ENCODE measurements at places on chromosomes 3 and 15.
A peak's percentile ranks its signal among the peaks of the same experiment; 100 is the strongest.

- no peak for DNase-seq
Observed at GRCh38 chr15:77542491-77543001, 90.2 kb downstream of the LINGO1 start.

- no peak for DNase-seq
Observed at GRCh38 chr3:46861605-46862368, 1.5 kb downstream of the MYL3 start.

DNA sequence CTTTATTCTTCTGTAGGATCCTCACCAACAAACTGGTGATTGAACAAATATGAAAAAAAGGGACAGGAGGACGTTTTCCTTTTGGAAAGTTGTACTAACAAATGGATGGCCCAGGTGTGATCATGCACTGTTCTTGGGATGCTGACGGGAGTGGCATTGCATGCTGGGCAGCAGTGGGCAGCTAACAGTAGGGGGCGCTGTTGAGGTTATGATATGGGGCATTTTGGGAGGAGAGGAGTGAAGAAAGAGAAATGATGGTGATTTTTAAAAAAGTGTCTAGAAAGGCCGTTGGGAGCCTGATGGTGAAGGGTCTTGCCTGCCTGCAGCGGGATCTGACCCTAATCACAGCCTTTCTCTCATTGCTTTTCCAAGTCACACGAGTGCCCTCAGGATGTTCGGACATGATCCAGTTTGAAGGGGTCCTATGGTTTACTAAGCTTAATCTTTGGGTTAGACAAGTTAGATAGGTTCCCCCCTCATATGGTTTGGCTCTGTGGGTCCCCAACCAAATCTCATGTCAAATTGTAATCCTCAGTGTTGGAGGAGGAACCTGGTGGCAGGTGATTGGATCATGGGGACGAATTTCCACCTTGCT is 46.2 kb upstream of the PRTG start:
- peak; percentile 13 for DNase-seq

- no peak for DNase-seq
Observed at GRCh38 chr3:30044515-30044914, 561.9 kb upstream of the TGFBR2 start.

- no peak for DNase-seq
Observed at GRCh38 chr3:11807686-11808085, 39.0 kb downstream of the TAMM41 start.

DNA sequence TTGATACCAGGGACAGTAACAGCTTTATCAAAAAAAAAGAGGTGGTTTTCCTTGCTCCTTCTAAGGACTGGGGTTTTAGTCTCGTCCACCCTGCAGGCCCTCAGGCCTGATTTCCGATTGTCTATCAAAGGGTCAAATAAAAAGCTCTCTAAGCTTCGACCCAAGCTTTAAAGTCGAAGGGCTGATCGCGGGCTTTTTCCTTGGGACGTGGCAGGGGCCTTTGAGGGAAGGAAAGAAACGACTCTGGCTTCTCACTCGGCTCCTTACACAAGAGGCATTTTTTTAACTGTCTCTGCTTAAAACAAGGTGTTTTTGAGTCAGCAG is 354 bp upstream of the KLHL24 start:
- no peak for DNase-seq

GRCh38 chr3:39275963-39276593 is 3.8 kb downstream of the CX3CR1 start:
- DNase-seq, result no peak

- DNase-seq, result no peak
Observed at GRCh38 chr3:171711461-171712170, 98.7 kb downstream of the PLD1 start.

GRCh38 chr15:35450492-35450891 is 95.5 kb downstream of the DPH6 start:
- peak; percentile 3 for DNase-seq

DNA sequence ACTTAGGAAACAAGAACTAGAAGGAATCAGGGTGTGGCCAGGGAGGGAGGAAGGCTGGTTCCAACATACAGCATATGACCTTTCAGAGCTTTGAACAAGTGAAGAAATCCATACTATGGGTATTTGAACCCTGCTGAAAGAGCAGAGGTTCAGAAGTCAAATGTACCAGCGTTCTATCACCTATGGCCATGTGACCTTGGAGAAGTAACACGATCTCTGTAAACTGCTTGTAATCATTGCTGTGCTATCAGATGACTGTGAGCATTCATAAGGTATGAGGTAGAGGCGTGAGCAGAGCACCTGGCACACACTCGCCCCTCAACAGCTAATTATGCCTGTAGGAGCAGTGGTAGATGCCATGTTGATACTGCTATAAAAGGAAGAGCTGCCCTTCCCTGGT is 55.2 kb downstream of the KLHL6 start:
- no peak for DNase-seq

DNA sequence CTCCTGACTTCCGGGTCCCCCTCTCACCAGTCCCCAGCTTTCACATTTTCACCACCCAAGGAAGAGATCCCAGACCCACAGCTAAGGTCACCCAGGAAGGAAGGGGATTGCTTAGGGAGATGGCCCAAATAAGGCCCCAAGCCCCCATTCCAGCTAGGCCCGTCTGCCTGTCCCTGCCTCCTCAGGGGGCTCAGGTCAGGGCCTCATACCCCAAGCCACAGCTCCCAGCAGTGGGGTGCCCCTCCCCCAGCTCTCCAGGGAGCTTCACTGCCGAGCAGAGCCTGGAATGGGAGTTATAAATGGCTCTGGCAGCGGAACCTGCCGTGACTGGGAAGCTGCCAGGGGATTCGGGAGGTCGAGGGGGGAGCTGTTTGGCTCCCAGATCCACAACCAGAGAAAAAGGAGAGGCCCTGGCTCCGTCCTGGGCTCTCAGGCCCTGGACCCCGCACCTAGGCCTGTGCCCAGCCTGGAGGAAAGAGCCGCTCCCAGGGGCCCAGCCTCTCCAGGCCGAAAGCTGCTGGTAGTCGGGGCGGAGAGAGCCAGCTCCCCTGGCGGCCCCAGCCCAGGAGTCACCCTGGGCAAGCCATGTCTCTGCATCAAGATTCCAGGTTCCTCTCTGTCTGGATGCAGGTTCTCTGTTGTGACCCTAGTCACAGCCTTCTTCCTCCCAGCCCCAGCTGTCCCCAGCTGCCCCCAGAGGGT is 550 bp downstream of the CCDC9B start:
- no peak for DNase-seq

DNA sequence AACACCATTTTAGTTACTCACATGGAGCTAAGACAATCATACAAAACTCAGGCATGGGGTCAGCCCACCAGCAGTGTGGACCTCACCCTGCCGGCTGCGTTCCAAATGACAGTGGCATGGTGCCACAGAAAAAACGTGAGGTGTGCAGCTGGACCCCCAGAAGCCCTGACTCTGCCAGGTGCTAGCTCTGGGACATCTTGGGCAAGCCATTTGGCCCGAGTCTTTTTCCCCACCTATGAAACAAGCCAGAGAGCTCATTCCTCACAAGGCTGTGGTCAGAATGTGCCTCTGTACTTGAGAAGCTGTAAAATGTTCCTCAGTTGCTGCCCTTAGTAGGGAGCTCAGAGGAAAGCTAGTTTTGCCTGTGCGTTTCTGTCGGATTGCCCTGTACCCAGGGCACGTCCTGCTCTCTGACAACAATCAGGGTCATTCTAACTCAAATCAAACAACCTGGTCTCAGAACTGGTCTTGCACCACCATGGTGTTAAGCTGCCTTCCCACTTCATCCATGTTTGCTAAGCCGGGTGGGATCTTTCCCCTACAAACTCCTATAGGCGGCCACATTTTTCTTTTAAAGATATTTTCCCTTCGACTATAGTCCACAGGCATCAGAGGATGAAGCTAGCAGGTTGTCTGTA is 44.9 kb downstream of the LIPC start:
- no peak for DNase-seq

DNA sequence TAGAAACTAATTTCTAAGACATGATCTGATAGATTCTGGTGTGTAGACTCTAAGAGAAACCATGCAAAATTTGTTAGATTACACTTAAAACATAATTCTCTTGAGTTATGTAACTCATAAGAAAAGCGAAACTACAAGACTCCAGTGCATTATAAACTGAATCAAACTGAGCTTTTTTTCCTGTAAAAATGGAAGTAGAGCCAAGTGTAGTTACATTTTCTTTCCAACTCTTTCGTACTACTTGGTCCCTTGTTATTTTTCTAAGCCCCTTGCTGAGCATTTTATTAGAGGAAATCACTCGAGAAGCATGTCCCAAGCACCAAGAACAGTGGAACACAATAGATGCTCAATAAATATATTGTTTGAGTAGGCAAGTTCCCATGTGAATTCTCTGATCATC is 130.2 kb downstream of the GADL1 start:
- no peak for DNase-seq

DNA sequence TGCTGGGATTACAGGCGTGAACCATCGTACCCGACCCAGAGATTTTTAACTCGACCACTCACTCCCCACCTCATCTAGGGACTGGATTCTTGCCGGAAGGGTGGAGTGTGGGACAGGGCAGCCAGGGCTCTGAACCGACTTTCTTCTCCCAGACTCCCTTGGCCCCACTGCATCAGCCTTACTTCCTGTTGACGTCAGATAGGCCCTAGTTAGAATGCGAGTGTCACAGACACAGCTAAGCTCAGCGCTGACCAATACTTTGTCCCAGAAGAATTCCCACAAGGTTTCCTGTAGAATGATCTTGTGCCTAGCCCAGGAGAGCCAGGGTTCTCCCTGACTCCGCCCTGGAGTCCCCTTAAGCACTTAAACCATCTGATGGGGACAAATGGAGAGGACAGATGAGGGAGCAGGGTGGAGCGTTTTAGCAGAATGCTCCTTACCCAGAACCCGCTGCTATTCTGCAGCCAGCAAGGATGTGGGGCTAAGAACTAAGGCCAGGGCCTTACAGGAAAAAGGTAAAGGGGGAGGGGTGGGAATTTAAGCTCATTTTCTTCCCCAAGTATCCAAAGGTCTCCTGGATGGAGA is 5.8 kb upstream of the TUSC2 start:
- DNase-seq, result no peak

GRCh38 chr3:10280571-10280970 is 12.2 kb downstream of the GHRL start:
- no peak for DNase-seq

DNA sequence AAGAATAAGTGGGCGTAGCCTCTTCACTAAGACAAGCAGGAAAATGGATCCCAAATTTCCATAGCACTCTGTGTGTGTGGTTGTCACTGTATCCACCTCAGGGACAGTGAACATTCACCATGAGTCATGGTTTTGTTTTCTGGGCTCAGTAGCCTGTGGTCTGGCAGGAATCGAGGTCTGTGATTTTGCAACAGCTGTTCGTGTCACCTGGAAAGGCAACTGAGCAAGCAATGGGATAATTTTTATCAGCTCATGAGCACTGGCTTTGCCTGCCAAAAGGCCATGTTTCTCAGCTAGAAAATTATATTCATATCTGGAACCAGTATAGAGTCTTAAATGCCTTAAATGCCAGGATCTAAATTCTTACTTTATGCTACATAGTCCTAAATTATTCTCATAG is 60.9 kb downstream of the STRIT1 start:
- no peak for DNase-seq

GRCh38 chr3:48436477-48436787 is 3.5 kb downstream of the CCDC51 start:
- DNase-seq, result no peak

- peak; percentile 5 for DNase-seq
Observed at GRCh38 chr3:170699158-170700053, 113.5 kb upstream of the SLC7A14 start.

DNA sequence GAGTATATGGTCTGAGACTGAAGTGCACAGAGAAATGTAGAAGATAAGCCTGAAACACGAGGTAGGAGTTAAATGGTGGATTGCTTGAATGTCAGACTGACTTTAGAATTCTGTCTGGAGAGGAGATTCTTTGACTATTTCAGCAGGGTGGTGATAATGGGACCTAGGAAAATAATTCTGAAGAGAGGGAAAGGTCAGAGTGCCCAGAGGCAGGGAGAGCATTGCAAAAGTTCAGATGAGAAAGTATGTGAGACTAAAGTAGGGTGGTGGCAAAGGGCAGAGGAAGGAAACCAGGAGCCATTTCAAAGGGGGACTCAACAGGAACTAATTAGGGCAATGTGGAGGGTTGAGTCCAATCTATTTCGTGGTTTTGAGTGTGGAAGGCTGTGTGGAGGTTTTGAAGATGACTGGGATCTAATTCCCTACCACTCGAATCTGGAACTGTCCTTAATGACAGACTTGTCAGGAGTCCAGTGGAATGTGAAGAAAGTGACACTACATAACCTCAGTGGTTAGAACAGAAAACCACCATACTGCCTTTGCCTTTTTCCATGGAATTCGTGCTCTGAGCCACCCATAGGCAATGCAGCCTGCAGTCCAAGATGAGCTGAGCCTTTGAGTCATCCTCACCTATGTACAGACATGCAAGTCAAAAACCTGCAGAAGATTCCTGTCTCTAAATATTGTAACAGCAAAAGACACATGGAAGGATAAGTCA is 16.1 kb downstream of the CPOX start:
- no peak for DNase-seq

- DNase-seq, result no peak
Observed at GRCh38 chr3:49327485-49327884, 12.4 kb downstream of the USP4 start.

DNA sequence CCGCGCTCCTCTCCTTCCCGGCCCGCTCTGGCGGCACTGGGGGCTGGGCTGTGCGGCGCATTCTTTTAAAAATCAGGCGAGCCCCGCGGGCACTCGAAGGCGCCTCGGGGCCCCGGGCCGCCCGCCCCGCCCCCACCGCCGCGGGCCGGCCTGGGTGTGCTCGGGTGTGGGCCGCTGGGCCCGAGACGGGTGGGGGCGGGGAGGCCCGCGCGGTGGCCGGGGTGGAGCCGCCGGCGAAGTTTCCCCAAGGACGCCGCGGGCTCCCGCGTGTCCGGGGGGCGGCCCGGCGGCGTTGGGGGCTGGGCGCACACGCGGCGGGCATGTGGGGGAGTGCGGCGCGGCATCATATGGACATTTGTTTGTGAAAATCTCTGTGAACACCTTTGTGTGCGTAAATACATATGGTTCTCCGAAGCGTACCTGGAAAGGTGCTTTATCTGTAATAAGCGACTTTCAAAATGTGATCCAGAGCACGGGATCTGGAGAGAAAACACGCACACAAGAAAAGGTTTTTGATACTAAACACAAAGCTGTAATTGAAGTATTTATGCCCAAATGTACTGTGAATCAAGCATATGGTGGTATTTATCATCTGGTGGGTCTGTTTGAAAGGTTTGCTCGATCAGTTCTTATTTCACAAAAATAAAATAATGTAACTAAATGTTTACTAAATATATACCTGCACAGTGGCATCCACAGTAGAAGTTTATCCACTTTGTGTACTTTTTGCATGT is 612 bp upstream of the TBL1XR1 start:
- peak; percentile 56 for DNase-seq

- DNase-seq, result peak; percentile 61
Observed at GRCh38 chr3:130276203-130276803, 69.2 kb upstream of the COL6A5 start.

- DNase-seq, result no peak
Observed at GRCh38 chr3:42052132-42052483, 39.0 kb upstream of the TRAK1 start.
